ENCODE measurements at places on chromosomes 16 and 17.

GRCh38 chr17:4329838-4330237 is 36.6 kb downstream of the UBE2G1 start:
- DNase-seq: no peak

DNA sequence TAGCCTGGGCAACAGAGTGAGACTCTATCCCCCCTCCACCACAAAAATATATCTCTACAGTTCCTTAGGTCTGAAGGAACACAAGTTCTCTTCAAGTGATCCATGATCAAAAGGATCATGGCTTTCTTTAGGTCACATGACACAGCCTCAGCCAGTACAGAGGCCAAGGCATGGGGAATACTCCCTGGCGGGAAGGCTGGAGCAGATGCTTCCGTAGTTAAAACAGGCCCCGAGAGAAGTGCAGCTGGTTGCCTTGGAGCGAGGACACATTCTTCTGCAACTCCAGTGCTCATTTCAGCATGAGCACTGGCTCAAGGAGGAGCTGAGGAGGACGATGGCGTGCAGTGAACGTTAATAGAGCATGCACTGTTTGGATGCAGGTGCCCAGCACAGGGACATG is 13.5 kb downstream of the CDIP1 start:
- no peak for DNase-seq

DNA sequence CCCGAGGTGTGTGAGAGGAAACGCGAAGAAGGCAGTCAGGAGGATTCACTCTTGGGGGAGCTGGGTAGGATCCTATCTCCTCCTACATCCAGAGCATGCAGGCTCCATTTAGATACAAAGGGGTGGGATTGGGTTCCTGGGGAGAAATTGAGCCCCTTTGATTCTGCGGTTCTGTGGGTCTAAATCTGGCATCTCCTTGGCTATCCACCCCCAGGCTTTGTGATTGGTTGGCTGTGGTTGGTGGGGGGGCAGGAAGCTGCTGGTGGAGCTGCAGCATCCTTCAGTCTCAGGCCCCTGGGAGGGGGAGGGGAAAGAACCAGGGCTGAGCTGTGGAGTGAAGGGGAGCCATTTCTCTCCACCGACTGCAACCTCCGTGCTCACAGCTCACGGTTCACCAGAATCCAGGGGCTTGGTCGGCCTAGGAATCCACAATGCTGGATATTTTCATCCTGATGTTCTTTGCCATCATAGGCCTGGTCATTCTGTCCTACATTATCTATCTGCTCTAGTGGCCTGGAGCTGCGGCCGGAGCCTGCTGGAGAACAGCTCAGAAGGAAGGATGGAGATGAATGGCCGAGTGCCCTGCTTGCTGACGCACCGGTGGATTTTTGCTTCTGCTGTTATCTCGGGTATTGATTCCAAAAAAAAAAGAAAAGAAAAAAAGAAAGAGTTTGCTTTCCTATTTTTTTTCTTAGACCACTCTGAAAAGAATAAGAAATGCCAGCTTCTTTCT is at the start of gene LASP1NB:
TSS of gene LASP1NB (plus strand) at position 352 of the 733 bp plus-strand sequence.
- DNase-seq: no peak

DNA sequence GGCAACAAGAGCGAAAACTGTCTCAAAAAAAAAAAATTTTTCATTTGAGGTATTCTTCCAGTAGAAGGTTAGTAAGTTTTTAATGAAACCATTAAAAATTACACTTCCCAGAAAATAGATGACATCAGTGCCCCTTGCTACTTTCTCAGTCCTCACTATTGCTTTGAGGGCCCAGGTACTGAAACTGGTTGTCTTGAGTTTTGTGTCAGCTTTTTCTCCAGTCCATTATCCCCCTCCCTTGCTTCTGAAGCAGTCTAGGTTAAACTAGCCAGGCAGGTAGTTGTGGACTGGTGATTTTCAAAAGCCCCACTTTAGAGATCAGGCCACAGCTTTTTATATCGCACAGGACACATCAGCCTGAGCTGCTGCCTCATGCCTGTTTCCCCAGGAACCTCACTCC is 10.9 kb downstream of the SMCR8 start:
- DNase-seq: no peak

DNA sequence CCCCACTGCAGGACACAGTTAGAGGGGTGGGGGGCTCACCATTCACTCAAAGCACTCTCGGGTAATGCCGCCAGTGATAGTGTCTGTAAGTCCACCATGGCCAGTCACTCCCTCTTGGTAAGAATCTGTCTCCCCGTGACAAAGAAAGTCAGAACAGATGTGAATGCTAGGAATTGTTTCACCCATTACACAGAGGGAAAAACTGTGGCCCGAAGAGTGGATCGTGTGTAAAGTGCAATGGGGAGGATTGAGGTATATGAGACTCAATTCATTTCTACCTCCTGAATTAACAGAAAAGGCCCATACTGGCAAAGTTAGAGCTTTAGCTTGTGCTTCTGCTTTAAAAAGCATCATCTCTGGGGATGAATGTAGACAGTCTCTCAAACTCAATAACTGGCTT is 17.5 kb upstream of the SLC6A2 start:
- no peak for DNase-seq

DNA sequence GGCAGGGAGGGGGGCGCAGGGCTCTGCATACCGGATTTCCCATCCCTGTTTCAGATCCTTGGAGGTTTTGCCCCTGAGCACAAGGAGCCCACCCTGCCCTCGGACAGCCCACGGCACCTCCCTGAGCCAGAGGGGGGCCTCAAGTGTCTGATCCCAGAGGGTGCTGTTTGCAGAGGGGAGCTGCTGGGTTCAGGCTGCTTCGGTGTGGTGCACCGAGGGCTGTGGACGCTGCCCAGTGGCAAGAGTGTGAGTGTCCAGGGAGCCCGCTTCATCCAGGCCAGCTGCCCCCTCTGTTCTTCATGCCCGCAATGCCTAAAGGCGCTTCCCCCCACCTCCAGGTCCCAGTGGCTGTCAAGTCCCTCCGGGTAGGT is 2.5 kb downstream of the TNK1 start:
- no peak for DNase-seq

DNA sequence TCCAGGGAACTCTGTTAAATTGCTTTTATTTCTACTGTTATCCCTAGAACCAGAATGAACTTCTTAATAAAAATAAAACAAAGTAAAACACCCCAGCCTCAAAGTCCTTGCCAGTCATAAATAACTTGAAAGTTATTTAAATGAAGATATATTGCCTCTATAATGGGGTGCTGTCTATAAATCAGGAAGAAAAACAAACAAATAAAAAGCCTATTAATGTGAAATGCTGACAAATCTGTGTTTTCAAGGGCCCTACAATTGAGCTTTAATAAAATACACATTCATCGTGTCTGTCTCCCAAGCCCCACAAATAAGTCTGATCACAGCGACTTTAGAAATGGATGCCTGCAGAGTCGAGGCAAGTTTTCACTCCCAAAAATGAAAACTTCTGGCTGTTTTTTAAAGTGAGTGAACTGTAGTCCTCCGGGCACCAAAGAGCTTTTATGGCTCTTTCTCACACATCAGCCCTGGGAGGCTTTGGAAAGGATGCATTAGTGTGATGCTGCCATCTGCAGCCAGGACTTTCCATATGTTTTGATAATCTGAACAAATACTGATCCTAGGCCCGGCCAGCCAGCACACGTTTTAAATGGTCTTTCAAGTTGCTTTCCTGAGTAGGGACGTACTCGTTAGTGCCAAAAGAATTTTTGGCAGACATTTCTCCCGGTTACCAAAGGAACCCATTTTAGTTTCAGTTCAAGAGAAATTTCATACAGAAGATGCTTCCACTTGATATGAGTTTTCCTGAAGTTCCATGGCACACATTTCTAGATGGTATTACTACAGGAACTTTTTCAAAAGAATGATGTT is 16.3 kb downstream of the NACA2 start:
- no peak for DNase-seq

DNA sequence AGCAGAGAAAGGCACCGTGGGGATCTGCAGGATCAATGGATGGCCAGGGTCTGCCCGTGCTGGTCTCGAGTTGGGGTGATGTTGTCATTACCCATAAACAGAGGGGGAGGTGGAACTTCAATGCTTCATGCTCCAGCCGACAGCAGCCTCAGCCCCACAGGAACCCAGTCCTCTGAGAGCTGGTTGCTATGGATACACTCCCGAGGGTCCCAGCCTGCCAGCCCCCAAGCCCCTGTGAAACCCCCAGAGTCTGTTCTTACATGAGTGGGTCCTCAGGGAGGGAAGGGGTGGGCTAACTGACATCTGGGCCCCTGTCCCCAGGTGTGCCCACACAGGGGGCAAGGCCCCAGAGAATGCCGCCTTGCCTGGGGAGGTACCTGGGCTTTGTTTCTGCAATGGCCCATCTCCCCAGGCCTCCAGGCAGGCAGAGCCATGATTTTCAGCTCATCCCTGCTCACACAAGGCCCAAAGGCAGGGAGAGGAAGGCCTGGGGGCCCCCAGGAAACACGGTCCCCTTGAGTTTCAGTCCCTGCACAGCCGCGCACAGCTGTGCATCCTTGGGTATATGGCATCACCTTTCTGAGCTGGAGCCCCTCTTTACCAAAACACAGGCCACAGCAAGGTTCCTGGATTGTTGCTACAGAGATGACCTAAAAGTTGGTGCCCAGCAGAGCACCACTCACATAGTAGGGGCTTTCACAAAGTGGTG is 223.7 kb downstream of the ZNF423 start:
- no peak for DNase-seq

DNA sequence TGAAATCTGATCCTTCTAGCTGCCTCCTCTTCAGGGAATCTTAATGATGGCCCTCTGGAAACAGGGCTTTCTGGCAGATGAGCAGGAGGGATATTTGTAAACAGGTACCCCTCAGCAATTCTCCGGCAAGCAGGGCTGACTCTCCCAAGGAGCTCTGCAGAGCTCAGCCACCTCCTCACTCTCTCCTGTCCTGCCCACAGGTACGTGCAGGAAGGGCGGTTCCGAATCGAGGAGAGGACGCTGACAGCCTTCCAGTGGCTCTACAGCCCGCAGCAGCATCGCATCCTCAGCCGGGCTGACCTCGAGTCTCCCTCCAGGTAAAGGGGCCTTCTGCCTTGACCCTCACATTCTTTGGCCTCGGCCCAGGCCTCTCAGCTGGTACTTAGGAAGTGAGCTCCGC is 20.7 kb upstream of the CCDC92B start:
- DNase-seq: no peak

- DNase-seq: no peak
These were observed 11.3 kb upstream of the RPL13 start for GRCh38 chr16:89549007-89549700.

- DNase-seq: no peak
These were observed 31.0 kb downstream of the HASPIN start for GRCh38 chr17:3754458-3755334.

DNA sequence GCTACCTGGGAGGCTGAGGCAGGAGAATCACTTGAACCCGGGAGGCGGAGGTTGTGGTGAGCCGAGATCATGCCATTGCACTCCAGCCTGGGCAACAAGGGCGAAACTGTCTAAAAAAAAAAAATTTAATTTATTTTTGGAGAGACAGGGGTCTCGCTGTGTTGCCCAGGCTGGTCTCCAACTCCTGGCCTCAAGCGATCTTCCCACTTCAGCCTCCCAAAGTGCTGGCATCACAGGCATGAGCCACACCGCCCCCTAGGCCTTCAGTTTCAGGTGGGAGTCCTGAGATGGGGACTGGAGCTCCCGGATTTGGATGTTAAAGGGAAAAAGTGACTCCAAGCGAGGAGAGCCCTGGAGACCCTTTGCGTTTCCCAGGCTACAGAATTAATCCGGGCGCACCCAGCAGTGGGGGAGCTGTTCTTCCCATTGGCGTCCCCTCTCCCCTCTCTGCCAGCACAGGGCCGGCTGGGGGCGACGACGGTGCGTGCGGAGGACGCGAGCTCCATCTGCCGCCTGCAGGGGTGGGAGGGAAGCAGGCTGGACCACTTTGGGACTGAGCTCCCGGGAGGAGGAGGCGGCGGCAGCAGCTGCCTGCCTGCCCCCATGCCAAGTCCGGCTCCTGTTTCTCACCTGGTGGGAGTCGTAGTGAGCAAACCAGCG is 49.3 kb upstream of the USP7 start:
- no peak for DNase-seq

GRCh38 chr17:79651761-79652160 is 40.9 kb upstream of the RBFOX3 start:
- DNase-seq: no peak

DNA sequence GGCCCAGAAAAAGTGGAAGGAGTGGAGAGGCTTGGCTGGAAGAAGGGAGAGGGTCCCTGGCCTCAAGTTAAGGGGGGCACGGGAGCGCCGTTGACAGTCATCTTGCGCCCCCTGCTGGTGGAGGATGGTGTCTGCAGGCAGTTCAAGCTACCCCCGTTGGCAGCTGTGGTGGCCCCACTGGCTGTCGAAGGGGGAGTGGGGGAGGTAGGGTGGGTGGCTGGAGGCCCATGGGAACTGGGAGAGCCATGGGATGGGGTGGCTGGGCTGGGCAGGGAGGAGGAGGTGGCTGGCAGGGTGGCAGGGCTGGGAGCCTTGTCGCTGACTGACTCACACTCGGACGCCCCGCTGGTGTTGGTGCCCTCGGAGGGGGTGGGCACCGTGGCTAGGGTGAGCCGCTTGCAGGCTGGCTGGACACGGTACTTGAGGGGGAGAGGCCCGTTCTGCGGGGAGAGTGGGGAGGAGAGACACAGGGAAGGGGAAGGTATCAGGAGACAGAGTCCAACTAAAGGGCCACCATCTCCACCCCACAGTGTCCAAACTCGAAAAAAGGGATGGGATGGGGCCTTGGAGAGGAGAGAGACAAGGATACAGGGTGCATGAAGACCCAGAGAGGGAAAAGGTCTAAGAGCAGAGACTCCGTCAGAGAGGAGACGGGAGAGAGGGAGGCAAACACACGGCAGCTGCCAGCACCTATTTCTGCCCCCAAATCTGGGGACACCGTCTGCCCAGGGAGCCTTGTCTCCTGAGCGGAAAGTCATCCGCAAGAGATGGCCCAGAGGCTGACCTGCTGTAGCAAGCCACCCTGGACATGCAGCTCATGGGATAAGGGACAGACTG is 5.2 kb downstream of the CISD3 start:
- DNase-seq: no peak

DNA sequence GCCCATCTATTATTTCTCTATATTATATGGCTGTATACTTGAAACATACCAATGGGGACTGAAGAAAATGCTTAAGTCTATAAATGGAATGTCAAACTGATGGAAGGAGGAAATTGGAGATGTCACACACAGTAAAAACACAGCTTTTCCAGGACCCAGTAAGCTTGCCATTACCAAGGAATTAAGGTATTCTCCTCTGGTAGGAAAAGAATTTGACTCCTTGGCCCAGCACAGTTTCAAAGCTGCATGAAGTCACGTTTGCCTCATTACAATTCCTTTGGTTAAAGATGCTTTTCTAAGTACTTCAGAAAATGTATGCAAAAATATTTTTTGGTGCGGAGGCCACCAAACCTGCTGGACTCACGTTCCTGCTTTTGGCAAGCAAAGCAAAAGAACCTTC is 48.5 kb downstream of the CDH13 start:
- DNase-seq: no peak

All from inflammatory macrophage (primary cell).